WTC11 (cell line): ENCODE measurements at places on chromosomes 16 and 17. TPM values are rescaled to one million over a fixed set of nuclear protein-coding genes. Genes with fewer than 3 reads are reported as not detected.
A peak's percentile ranks its signal among the peaks of the same experiment; 100 is the strongest.

ATP2A3 gene
- total RNA-seq: 35.6 to 39.1 TPM (median 37.8 TPM) in 3 replicates

SLC52A1 gene
- 0.78 to 1.1 TPM (median 0.99 TPM) in 3 replicates for total RNA-seq

HOXB8 gene
- total RNA-seq: not detected in 3 replicates

LCAT gene
- total RNA-seq: 23.3 to 38.3 TPM (median 25.8 TPM) in 3 replicates

TLCD3B gene
- total RNA-seq: 28.1 to 30.3 TPM (median 30.2 TPM) in 3 replicates

KRT39 gene
- not detected in 3 replicates for total RNA-seq

ST6GALNAC1 gene
- total RNA-seq: 0.13 to 0.37 TPM (median 0.16 TPM) in 3 replicates

RNF157 gene
- total RNA-seq: 11.2 to 15.1 TPM (median 13.7 TPM) in 3 replicates

GRCh38 chr17:17484451-17484899, 7.7 kb downstream of the MED9 start:
- no peaks in the 10 kb centered on the region; the same call in 1 of the 2 replicates for H3K4me1 ChIP-seq
- no peak overlapping the region; the same call in 1 of the 2 replicates for H3K27ac ChIP-seq
- no peak overlapping the region for H3K4me3 ChIP-seq
- no peaks in the 10 kb centered on the region for H3K27me3 ChIP-seq

- no peak for DNase-seq
- H3K4me3 ChIP-seq: no peak overlapping the region
- H3K27me3 ChIP-seq: no peaks in the 10 kb centered on the region
These were observed 544 bp upstream of the EVI2A start for GRCh38 chr17:31321966-31322365.

GRCh38 chr16:68658341-68658973, 13.3 kb downstream of the CDH3 start:
- peaks cover 13% of the 10 kb centered on the region for H3K36me3 ChIP-seq
- H3K4me1 ChIP-seq: peaks cover 23% of the 10 kb centered on the region
- H3K4me3 ChIP-seq: no peak overlapping the region
- no peaks in the 10 kb centered on the region for H3K27me3 ChIP-seq

- DNase-seq: no peak
- no peak overlapping the region for H3K27ac ChIP-seq
- H3K4me1 ChIP-seq: peaks cover 5% of the 10 kb centered on the region
- no peak overlapping the region for H3K4me3 ChIP-seq
- H3K27me3 ChIP-seq: no peaks in the 10 kb centered on the region
These were observed 9.0 kb downstream of the KRT24 start for GRCh38 chr17:40694584-40694983.

GRCh38 chr17:2860045-2860444, 63.8 kb downstream of the RAP1GAP2 start:
- H3K27me3 ChIP-seq: no peaks in the 10 kb centered on the region
- DNase-seq: no peak
- peak overlapping the region; percentile 57 for H3K27ac ChIP-seq
- H3K4me1 ChIP-seq: peaks cover 68% of the 10 kb centered on the region
- peaks cover 10% of the 10 kb centered on the region for H3K36me3 ChIP-seq

- peaks cover 15% of the 10 kb centered on the region for H3K36me3 ChIP-seq
- no peaks in the 10 kb centered on the region for H3K27me3 ChIP-seq
- no peaks in the 10 kb centered on the region for H3K4me1 ChIP-seq
- no peak for DNase-seq
- H3K27ac ChIP-seq: no peak overlapping the region
- H3K4me3 ChIP-seq: no peak overlapping the region
These were observed 50.4 kb upstream of the ERN1 start for GRCh38 chr17:64180089-64181073.

DNA sequence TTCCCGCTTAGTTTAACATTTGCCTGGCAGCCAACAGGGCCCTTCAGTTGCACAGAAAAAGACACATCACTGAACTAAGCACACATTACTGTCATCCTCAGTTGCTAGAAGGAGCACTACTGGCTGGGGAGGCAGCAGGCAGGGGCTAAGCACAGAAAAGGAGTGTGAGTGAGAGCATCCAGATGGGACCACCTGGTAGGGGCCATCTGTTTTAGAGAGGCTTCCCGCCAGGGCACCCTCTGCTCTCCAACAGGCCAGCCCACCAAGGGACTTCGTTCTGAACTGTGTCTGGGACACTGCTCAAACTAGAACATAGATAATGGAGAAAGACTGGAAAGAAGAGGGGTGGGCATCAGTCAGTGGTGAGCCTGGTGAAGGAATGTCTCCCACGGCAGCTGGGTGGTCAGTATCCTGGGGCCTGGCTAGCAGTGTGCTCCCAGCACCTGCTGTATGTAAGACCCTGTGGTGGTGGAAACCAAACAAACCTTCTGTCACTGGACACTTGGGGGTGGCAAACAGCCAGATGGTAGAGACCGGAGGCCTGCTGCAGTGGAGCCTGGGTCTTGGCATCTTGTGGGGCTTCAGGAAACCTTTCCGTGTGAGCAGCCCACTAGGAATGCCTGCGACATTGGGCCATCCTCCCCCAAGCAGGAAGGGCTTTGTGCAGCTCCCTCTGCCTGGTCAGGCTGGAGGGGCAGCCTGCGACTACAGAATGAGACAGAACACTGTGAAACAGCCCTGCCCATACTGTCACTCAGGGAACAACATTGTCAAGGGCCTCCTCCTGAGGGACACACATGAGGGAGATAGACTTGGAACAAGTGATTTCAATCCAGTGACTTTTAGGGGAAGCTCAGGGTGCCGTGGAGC, 12.8 kb upstream of the RANGRF start:
- no peaks in the 10 kb centered on the region for H3K4me1 ChIP-seq
- H3K27me3 ChIP-seq: peaks cover 5% of the 10 kb centered on the region; the same call in 1 of the 2 replicates
- no peak overlapping the region for H3K27ac ChIP-seq
- H3K36me3 ChIP-seq: peaks cover 13% of the 10 kb centered on the region
- no peak for DNase-seq
- no peak overlapping the region for H3K4me3 ChIP-seq

DNA sequence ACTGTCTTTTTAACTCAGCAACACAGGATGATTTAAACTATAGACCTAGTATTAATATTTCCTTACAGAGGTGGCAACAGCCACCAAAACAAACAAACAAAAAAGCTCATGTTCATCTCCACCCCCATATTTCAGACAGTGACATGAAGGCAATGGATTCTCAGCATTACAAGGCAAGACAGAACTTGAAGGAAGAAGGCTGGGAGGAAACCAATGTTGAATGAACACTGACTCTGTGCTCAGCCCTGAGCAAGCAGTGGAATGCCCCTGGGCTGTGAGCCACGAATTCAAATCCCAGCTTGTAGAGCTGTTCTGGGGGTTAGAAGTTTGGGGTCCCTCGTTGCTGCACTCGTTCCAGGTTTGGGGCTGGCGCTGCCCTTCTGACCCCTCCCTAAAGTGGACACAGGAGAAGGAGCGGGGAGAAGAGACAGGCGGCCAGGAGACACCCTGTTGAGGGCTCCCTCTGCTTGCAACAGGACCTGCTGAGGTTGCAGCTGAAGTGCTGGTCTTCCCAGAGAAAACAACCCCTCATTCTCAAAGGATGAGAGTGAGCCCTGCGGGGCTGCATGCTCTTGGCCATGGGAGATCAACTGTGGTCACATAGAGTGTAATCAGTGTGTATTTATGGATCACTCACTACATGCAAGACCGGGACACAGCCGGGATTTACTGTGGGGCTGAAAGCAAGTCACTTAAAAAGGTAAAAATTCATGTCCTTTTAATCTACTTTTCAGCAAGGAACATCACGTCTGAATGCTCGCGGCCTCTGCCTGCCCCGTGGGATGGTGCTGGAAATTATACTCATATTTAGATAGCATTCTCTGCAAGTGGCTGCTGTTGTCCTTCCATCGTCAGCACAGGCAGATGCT, 34.3 kb downstream of the MYH3 start:
- no peaks in the 10 kb centered on the region for H3K36me3 ChIP-seq
- H3K4me1 ChIP-seq: no peaks in the 10 kb centered on the region
- no peak overlapping the region for H3K27ac ChIP-seq
- no peak overlapping the region for H3K4me3 ChIP-seq
- no peak for DNase-seq

- peaks cover 2% of the 10 kb centered on the region; the same call in 1 of the 2 replicates for H3K36me3 ChIP-seq
- peaks cover 16% of the 10 kb centered on the region for H3K27me3 ChIP-seq
- peak within 1 kb of the TSS; percentile 18; the same call in 1 of the 2 replicates for H3K27ac ChIP-seq
- H3K4me3 ChIP-seq: peak within 1 kb of the TSS; percentile 90
- DNase-seq: peak; percentile 33
These were observed at the start of gene WSCD1 for GRCh38 chr17:6069539-6070429. Gene WSCD1, plus strand, starts transcription at chr17:6070379. Its CDS starts 10,280 bp downstream, at chr17:6080659.

- peaks cover 30% of the 10 kb centered on the region for H3K36me3 ChIP-seq
- H3K4me3 ChIP-seq: no peak overlapping the region
- H3K27me3 ChIP-seq: no peaks in the 10 kb centered on the region
These were observed 25.4 kb downstream of the ZNRF1 start for GRCh38 chr16:75024182-75024581.

DNA sequence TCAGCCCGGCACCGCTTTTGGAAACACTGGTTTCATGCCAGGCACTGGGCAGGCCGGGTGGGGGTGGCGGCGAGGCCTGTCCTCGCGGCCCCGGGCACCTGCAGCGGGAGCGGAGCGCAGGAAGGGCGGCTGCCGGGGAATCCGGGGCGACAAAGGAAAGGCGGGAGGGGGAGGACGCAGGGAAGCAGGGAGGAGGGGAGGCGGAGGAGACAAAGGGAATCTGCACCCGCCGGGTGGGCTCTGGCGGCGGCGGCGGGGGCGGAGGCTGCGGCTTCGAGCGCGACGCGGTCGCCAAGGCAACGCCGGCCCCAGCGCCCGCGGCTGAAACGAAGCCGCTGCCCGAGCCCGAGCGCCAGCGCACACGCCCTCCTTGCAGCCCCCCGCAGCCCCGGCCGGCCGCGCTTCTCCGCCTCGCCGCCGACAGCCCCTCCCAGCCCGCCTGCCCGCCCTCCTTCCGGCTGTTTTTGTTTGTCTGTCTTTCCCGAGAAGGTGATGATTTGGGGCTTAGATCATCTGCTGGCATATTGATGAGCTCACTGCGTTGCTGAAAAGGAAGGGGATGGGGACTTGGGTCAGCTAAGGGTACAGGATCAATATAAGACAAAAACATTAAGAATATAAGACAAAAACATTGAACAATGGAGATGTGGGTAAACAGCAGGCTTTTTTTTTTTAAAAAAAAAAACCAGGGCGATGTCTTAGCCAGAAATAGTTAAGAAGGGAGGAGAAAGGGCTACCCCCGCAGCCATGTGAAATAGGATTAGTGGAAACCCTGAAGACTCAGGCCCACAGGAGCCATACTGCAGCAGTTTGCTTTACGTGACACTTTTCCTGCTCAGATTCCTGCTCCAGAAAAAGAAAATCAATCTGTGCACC, 32.7 kb downstream of the CDK5R1 start:
- H3K4me1 ChIP-seq: peaks cover 82% of the 10 kb centered on the region
- H3K36me3 ChIP-seq: no peaks in the 10 kb centered on the region
- DNase-seq: peak; percentile 86

- H3K4me3 ChIP-seq: no peak overlapping the region
- peaks cover 69% of the 10 kb centered on the region for H3K36me3 ChIP-seq
- no peak for DNase-seq
- peaks cover 13% of the 10 kb centered on the region for H3K27me3 ChIP-seq
- H3K4me1 ChIP-seq: no peaks in the 10 kb centered on the region
- no peak overlapping the region for H3K27ac ChIP-seq
These were observed 123.0 kb upstream of the RBFOX1 start for GRCh38 chr16:7209598-7209997.

DNA sequence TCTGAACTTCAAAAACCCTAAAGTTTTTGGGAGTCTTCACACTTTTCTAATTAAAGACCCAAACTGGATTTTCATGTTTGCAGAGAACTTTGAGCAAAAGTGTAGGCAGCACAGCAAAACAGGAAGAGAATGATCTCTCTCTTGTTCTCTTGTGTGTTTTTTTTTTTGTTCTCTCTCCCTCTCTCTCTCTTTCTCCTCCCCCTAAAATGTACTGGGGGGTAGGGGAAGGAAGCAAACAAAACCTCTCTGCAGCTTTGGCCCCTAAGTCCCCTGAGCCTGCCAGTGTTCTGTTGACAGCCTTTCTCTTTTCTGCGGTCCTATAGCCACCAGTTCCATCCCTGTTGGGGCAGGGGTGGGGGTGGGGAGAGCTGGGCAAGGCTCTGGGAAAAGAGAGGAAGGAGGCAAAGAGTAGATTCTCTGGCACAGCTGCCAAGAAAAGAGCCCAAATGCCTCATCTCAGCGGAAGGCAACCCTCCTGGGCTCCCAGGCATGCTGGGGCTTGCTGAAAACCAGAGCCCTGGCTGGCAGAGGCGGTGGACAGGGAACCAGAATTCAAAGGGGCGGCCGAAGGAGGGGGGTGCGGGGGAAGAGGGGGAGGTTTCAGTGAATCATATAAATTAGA, 295.3 kb downstream of the SOX9 start:
- no peak for DNase-seq
- peaks cover 16% of the 10 kb centered on the region for H3K27me3 ChIP-seq
- H3K4me3 ChIP-seq: no peak overlapping the region; the same call in 1 of the 2 replicates
- H3K4me1 ChIP-seq: peaks cover 20% of the 10 kb centered on the region

DNA sequence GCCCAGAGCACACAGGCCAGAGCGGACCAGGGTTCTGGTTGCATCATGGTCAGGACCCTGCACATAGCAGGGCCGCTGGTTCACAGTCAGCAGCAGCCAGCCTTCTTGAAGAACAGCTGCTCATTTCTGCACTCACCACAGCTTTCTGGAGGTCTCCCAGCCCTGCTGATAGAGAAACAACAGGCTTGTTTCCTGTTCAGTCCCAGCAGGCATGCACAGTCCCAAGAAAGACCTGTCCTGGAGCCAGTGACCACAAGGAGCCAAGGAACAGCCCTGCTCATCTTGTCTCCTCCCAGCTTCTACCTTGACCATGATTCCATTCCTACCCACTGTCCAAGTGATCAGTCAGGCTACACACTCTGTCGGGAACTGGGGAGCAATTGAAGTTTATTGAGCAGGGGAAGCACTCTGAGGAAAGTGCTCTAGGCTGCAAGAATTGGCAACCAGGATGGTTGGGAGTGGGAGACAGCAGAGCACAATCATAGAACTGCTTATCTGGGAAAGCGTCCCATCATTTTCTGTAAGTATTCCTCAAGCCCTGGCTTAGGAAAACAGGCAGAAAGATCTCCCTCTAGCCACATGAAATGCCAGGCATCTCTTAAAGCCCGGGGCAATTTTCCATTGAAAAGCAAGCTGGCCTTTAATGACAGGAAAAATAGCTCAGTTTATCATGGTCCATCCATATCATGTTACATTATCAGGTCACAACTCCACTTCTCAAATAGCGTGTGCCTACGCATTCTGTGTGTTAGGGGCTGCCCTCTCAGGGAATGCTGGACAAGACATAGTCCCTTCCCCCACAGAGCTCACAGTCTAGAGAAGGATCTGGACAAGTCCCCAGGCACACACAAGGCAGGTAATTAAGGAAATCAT, 155.4 kb upstream of the FOXF1 start:
- H3K27ac ChIP-seq: no peak overlapping the region
- H3K27me3 ChIP-seq: peaks cover 12% of the 10 kb centered on the region
- no peak for DNase-seq
- H3K4me1 ChIP-seq: peaks cover 66% of the 10 kb centered on the region

GRCh38 chr17:3594976-3595375, 14.2 kb downstream of the TRPV1 start:
- no peaks in the 10 kb centered on the region for H3K27me3 ChIP-seq
- no peak overlapping the region for H3K27ac ChIP-seq

GRCh38 chr17:7355053-7355452, at the start of gene TMEM95:
Gene TMEM95, plus strand, starts transcription at chr17:7355156. Its CDS starts 49 bp downstream, at chr17:7355205.
- no peaks in the 10 kb centered on the region for H3K36me3 ChIP-seq
- H3K27ac ChIP-seq: peak within 1 kb of the TSS; percentile 69; the same call in 1 of the 2 replicates
- H3K27me3 ChIP-seq: peaks cover 12% of the 10 kb centered on the region
- peaks cover 22% of the 10 kb centered on the region for H3K4me1 ChIP-seq
- no peak for DNase-seq

GRCh38 chr17:12021623-12022140, 1.0 kb downstream of the MAP2K4 start:
- H3K4me1 ChIP-seq: peaks cover 59% of the 10 kb centered on the region
- DNase-seq: no peak
- 0 out of 2 replicates have a peak overlapping the region, but pooled peaks have one; percentile 53 for H3K27ac ChIP-seq
- H3K36me3 ChIP-seq: no peaks in the 10 kb centered on the region

GRCh38 chr17:8629371-8630226, 926 bp downstream of the MYH10 start:
- peak overlapping the region; percentile 94 for H3K27ac ChIP-seq
- peak; percentile 50 for DNase-seq
- no peaks in the 10 kb centered on the region for H3K27me3 ChIP-seq
- peaks cover 26% of the 10 kb centered on the region for H3K4me1 ChIP-seq
- 0 out of 2 replicates have a peak, but pooled peaks cover 2% of the 10 kb centered on the region for H3K36me3 ChIP-seq
